ENCODE measurements at places on chromosomes 2 and 18. TPM values are rescaled to one million over a fixed set of nuclear protein-coding genes. Genes with fewer than 3 reads are reported as not detected.
A peak's percentile ranks its signal among the peaks of the same experiment; 100 is the strongest.

- ATAC-seq = no peak
Observed at GRCh38 chr18:3205239-3205638, 14.5 kb downstream of the MYOM1 start.

DNA sequence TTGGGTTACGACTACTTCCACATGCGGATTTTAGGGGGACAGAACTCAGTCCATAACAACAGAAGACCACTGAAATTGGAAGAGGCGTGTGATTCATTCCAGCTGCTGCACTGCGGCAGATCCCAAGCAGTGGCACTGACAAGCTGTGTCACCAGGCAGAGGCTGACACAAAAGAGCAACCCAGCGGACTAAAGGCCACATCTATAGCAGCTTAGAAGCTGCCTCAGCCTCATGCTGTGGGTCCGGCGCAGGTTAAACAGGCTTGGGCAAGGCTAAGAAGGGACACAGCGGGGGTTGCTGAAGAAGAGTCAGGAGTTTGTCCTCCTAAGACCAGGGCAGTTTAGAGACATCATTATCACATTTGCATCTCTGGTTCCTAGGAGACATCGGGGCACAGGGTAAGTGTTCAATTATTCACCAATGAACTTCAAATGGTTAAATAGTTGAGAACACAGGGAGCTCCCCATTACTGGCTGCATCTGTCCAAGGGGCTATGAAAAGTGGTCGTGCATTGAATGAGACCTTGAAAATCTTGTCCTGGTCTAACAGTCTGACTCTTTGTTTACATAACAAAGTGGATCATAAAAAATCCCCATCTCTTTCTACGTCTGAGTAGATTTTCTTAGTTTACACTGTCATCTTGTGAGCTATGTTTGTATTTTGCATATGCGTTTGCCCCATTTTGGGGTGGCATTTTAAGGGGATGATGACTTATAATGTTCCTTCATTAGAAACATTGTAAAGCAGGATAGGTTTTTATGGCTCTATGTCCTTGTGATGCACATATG is 162.3 kb upstream of the TRIB2 start:
- ATAC-seq = no peak

DNA sequence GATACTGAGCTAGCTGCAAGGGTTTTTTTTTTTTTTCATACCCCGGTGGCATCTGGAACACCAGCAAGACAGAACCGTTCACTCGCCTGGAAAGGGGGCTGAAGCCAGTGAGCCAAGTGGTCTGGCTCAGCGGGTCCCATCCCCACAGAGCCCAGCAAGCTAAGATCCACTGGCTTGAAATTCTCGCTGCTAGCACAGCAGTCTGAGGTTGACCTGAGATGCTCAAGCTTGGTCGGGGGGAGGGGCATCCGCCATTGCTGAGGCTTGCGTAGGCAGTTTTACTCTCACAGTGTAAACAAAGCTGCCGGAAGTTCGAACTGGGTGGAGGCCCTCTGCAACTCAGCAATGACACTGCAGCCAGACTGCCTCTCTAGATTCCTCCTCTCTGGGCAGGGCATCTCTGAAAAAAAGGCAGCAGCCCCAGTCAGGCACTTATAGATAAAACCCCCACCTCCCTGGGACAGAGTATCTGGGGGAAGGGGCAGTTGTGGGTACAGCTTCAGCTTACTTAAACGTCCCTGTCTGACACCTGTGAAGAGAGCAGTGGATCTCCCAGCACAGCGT is 5.1 kb upstream of the MIB1 start:
- peak; percentile 16 for ATAC-seq

GRCh38 chr2:61288070-61288841 is 126.3 kb downstream of the C2orf74 start:
- ATAC-seq = no peak

WDR12 gene
- 53.0 TPM for total RNA-seq

SRD5A2 gene
- total RNA-seq = not detected

GRCh38 chr18:49884465-49884864 is 71.1 kb upstream of the ACAA2 start:
- no peak for ATAC-seq

GRCh38 chr2:241542278-241542605 is 16.3 kb upstream of the BOK start:
- ATAC-seq = no peak

DNA sequence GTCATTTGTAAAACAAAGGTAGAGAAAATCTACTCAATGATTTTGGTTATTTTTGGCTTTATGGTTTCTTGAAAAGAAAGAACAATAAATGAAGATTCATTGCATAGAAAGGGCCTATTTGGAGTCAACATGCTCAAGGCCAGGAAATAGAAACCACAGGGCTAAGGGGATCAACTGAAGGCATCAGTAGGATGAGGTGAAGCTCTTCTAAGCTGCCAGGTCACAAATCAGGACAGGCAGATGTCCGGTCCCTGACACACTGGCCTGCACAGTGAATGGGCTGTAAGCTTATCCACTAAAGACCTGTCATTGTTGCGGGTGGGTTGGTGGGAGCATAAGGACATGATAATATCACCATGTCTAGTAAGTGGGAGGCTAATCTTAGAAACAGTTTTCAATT is 31.6 kb upstream of the RNF138 start:
- ATAC-seq = no peak

FSHR gene
- total RNA-seq = not detected

- ATAC-seq = no peak
Observed at GRCh38 chr2:26975102-26975501, 4.7 kb downstream of the MAPRE3 start.

HSPE1 gene
- total RNA-seq = 151 TPM

AQP12A gene
- total RNA-seq = not detected

SLC23A3 gene
- total RNA-seq = 2.9 TPM

- no peak for ATAC-seq
Observed at GRCh38 chr18:75875559-75875958, 448.1 kb upstream of the SMIM21 start.

NT5C1B gene
- total RNA-seq = not detected

GRCh38 chr2:54435325-54436226 is 20.6 kb upstream of the SPTBN1 start:
- ATAC-seq = no peak

SCN7A gene
- total RNA-seq = not detected

DNA sequence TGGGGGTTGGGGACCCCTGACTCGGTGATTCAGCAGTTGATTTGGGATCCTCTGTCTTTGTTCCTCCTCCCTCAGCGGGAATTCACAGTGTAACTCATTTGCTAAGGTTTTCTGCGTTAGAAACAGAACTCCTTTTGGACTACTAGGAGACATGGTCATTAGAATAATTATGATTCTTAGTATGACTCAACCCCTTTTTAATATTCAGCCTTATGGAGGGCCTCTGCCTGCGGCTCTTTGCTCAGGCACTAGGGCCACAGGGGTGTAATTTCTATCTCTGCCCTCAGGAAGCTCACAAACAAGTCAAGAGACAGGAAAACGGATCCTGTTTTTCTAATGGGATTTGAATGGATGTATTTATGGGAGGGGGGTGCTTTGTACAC is 117.4 kb downstream of the SPTBN1 start:
- no peak for ATAC-seq

DNA sequence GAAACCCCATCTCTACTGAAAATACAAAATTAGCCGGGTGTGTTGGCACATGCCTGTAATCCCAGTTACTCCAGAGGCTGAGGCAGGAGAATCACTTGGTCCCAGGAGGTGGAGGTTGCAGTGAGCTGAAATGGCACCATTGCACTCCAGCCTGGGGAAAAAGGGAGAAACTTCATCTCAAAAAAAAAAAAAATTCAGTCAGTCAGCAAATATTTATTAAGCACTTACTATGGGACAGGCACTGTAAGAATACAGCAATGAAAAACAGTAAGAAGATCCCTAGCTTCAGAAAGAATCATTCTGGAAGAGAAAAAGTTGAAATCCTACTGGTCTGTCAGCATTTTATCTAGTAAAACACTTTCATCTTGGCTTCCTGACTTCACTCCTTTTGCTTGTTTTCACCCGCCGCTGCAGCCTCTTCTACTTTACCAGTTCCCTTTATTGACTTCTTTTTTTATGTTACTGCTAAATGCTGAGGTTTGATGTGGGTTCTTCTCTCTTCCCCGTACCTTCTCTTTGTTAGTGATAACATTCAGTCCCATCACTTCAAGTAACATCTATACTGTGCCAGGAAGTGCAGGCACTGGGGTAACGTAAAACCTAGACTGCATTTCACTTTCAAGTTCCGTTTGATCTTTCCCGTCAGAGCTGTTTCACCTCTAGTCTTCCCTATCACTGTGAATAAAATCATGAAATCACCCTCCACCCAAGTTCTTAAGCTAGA is 10.8 kb upstream of the TAF4B start:
- ATAC-seq = peak; percentile 97

CCDC138 gene
- total RNA-seq = 11.0 TPM

RIOK3 gene
- total RNA-seq = 56.8 TPM

VRK2 gene
- 14.3 TPM for total RNA-seq

TOGARAM2 gene
- total RNA-seq = 4.3 TPM

- no peak for ATAC-seq
Observed at GRCh38 chr2:240895656-240896388, at the start of gene MAB21L4. Gene MAB21L4, minus strand, starts transcription at chr2:240896156. Its CDS starts 159 bp downstream, at chr2:240895997.

GRCh38 chr18:77622009-77622692 is 372.5 kb downstream of the GALR1 start:
- ATAC-seq = peak; percentile 87

GRCh38 chr2:200615247-200615646 is 29.4 kb downstream of the AOX1 start:
- ATAC-seq = no peak

ITGB6 gene
- total RNA-seq = not detected

RGPD4 gene
- not detected for total RNA-seq

UPP2 gene
- total RNA-seq = not detected

LYG1 gene
- 0.58 TPM for total RNA-seq

GRCh38 chr2:16325016-16325975 is 340.3 kb downstream of the CYRIA start:
- ATAC-seq = no peak

- no peak for ATAC-seq
Observed at GRCh38 chr2:70328921-70329561, 27.2 kb upstream of the FAM136A start.

GRCh38 chr18:22063102-22063501 is 106.3 kb upstream of the GATA6 start:
- no peak for ATAC-seq

GRCh38 chr18:52082246-52082645 is 257.8 kb upstream of the DCC start:
- ATAC-seq = no peak

NFATC1 gene
- 20.3 TPM for total RNA-seq

TNS1 gene
- 4.4 TPM for total RNA-seq

M1AP gene
- not detected for total RNA-seq
